Activated naive CD4-positive, alpha-beta T cell (primary cell): ENCODE measurements at places on chromosomes 5 and 9.
A peak's percentile ranks its signal among the peaks of the same experiment; 100 is the strongest.

DNA sequence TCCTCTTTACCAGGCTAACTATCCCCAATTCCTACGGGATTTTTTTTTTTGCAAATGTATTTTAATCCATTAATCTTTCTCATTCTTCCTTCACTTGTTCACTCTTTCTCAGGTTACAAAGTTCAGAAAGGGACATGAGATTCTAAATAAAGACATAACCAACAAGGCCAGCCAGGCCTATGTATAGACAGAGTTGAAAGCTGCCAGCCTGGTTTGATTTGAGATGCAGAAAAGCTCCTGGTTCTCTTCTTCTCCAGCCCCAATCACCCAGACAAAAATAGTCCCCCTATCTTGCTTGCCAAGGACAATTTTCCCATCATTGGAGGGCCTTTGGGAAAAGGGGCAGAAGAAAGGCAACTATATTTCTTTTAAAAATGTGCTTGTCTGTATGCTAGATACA is 398.8 kb downstream of the NFIB start:
- no peak for DNase-seq

DNA sequence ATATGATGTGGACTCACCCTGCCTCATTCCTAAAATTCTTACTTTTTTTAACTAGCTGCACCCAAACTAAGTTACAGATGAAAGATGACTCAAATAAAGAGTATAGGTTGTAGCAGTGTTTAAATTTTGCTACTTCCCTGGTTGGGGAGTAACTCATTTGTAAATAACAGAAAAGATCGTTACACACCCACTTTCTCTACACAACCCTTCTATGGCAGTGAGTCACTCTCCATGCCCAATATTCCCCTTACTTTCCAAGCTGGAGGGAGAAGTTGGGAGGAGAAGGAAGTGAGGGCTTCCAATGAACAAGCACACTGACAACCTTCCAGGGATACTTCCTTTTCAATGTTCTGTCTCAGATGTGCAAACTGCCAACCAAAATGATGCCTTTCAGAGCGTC is 1.9 kb downstream of the RASEF start:
- DNase-seq, result no peak

DNA sequence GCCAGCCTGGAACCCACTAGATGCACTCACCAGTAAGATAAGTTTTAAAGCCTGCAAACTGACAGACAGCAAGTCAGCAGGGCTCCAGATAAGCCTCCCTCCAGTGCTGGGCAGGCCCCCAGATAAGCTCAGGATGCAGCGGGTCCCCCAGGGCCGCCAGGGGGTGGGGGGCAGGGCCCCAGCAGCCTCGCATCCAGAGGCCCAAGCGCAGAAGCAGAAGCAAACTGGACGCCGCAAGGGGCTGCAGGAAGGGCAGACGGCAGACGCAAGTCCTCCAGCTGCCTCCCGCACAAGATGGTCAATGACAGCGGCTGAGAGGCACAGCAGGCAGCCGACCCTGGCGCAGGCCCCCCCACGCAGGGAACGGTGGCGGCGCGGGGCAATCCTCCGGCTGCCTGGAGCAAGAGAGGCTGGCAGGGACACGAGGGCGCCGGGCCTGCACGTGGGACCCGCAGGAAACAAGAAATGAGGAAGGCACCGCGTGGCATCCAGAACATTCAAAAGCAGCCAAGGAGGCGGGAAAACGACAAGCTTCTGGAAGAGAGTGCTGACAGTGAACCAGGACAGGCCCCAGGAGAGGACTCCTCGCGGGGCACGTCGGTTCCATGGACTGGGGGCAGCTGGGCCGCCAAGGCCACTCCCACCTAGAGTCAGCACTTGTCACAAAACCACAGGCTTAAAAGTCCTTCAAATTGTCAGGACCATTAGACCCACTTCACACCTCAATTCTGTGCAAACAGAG is 49.8 kb downstream of the ROR2 start:
- DNase-seq, result no peak

DNA sequence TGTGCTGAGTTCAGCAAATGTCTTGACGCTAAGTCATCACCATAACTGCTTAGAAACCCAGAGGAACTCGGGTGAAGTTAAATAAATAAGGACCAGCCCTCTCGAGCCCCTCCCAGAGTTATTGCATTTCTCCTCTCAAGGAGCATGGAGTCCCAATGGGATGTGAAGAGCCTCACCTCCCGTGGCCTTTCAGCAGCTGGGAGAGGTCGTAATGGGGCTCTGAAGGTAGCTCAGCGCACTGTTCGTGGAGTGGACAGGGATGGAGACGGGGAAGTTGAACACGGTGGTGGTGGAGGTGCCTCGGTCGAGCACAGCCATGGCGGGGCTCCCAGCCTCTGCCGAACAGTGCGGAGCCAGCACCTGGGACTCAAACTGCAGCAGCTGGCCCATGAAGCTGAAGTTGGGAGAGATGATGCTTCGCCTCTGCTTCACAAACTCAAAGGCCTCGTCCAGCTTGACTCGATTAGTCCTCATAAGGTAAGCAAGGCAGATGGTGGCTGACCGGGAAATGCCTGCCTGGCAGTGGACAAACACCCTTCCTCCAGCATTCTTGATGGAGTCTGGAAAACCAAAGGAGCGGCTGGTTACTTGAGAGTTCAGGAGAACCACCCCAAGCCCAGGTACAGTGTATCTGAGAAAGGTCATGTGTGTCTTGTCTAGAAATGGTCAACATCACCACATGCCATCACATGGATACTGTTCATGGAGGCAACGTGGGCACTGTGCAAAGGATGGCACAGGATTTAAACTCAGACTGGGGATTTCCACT is 2.2 kb downstream of the DUSP1 start:
- peak; percentile 13 for DNase-seq

GRCh38 chr5:100890461-100891008 is 12.5 kb downstream of the ST8SIA4 start:
- no peak for DNase-seq

GRCh38 chr5:88665750-88666215 is 217.2 kb downstream of the MEF2C start:
- DNase-seq, result no peak

- DNase-seq, result no peak
Measured at GRCh38 chr5:125746917-125747316, 676.3 kb upstream of the GRAMD2B start.

DNA sequence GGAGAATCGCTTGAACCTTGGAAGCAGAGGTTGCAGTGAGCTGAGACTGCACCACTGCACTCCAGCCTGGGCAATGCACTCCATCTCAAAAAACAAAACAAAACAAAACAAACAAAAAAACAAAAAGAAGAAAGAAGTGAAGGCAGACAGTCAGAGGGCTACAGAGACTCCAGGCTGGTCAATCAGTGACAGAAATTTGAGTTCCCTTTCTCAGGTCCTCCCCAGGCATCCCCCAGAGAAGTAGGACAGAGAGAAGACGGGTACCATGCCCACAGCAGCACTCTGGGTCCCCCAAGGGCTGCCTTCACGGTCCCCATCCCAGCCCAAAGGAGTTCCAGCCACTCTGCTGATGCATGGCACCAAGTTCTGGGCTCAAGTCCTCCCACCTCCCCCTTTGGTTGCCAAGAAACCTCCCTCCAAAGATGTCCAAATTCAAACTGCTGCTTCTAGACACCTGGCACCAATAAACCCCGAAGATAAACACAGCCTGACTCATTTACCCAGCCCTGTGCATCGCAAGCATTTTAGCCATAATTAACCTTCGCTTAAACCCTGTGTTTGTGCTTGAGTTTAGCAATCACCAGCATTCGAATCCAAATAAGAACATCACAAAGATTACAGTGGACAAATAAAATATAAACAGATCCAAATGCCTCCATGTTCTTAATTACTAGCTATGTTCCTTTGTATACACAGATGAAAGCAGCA is 24.0 kb downstream of the SEMA4D start:
- no peak for DNase-seq

DNA sequence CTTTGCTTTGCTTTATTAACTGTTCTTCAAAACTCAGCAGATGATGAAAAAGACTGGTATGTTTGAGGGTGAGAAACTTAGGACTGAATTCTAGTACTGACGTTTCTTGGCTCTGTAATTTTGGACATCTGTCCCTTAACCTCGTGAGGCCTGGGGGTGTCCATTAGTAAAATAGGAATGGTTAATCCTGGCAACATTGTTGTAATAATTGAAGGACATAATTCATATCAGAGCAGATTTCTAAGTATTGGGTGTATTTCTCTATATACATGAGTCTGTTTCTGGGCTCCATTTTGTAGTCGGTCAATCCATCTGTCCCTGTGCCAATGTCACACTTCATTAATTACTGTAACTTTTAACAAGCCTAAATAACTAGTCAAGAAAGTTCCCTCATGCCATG is 206.7 kb downstream of the MAST4 start:
- no peak for DNase-seq
